Hematopoietic multipotent progenitor cell treated with erythropoietin and hydrocortisone succinate and interleukin-3 and kit ligand, for 17 days (in vitro differentiated cells): ENCODE measurements at places on chromosomes 12 and 14.

- DNase-seq = no peak
Observed at GRCh38 chr12:99915251-99916082, 69.3 kb downstream of the ANKS1B start.

GRCh38 chr14:70073924-70074566 is 114.7 kb downstream of the SLC8A3 start:
- peak; percentile 45 for DNase-seq

- no peak for DNase-seq
Observed at GRCh38 chr12:6551496-6552139, 4.2 kb downstream of the IFFO1 start.

- no peak for DNase-seq
Observed at GRCh38 chr12:37543131-37543965, 773.2 kb upstream of the ALG10B start.

DNA sequence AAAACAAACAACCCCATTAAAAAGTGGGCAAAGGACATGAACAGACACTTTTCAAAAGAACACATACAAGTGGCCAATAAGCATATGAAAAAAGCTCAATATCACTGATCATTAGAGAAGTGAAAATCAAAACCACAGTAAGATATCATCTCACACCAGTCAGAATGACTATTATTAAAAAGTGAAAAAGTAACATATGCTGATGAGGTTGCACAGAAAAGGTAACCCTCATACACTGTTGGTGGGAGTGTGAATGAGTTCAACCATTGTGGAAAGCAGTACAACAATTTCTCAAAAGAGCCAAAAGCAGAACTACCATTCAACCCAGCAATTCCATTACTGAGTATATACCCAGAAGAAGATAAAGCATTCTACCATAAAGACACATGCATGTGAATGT is 18.2 kb downstream of the PDE6H start:
- DNase-seq = no peak

DNA sequence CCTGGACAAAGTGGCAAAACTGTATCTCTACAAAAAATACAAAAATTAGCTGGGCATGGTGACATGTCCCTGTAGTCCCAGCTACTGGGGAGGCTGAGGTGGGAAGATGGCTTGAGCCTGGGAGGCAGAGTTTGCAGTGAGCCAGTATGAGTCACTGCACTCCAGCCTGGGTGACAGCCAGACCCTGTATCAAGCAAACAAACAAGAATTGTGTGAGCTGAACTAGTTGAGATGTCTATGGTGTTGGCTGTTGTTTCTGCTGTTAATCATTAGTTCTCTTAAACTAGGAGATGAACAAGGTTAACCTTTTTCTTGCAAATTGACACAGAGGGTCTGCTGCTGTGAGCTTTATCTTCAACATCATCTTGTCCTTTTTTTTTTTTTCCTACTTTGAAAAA is 23.6 kb downstream of the RASSF3 start:
- no peak for DNase-seq

- DNase-seq = peak; percentile 52
Observed at GRCh38 chr12:9751204-9752144, 9.2 kb downstream of the CD69 start.

GRCh38 chr14:75968456-75968855 is 13.3 kb downstream of the TGFB3 start:
- DNase-seq = no peak

DNA sequence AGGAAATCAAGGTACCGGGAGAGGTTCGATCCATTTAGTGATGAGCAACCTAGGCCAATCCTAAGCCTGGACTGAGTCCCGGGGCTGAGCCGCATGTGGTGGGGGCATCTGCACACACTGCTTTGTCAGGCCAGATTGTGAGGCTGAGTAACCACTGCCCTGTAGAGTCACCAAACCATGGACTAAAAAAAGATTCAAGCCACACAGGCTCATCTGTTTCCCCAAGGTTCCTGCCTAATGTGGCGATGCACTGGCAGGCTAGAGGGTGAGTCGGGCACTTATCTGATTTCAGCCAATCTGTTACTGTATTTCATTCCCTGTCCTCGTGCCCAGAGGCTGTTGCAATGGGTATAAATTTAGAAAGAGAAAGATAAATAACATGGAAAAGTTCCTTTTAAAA is 140.8 kb downstream of the TTC7B start:
- no peak for DNase-seq

- DNase-seq = no peak
Observed at GRCh38 chr12:19021646-19022045, 107.9 kb upstream of the PLEKHA5 start.

DNA sequence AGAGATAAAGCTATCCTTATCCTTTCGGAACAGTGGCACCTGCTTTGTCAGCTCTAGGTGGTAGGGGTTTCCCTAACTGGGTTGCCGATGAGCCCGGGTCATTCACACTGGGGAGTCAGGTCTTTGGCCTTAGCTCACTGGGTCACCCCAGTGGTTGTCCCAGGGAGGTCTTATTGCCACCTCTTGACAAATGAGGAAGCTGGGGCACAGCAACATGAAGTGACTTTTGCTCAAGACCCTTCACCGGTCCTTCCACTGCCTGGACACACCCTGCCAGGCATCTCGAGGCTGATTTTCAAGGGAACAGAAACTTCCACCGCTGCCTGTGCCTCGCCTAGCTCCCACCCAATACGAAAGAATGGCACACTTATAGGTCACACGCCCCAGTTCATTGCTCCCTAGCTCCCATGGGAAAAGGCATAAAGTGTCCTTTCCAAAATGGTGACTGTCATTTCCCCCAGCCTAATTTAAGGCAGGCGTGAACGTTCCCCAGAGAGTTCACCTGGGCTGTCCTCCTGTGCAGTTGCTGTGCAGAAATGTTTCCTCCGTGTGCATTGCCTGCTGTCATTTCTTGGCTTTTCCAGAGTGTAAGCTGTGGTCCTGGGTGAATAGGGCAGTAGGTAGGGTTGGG is 156.1 kb upstream of the CCND2 start:
- no peak for DNase-seq

DNA sequence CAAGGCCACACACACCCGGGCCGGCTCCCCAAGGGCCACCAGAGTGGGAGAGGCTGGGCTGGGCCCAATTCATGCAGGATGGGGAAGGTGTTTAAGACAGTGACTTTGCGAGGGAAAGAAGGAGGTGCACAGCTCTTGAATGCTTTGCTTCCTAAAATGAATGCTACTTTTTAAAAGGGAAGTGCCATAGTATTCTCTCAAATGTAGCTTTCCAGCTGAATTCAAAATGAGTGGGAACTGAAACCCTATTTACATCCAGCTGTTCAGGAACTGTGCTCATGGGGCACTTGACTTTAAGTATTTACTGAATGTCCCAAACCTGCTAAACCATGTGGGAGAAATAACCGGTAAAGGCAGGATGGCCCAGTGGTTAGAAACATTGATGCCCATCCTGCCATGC is 7.6 kb downstream of the ITPK1 start:
- no peak for DNase-seq

DNA sequence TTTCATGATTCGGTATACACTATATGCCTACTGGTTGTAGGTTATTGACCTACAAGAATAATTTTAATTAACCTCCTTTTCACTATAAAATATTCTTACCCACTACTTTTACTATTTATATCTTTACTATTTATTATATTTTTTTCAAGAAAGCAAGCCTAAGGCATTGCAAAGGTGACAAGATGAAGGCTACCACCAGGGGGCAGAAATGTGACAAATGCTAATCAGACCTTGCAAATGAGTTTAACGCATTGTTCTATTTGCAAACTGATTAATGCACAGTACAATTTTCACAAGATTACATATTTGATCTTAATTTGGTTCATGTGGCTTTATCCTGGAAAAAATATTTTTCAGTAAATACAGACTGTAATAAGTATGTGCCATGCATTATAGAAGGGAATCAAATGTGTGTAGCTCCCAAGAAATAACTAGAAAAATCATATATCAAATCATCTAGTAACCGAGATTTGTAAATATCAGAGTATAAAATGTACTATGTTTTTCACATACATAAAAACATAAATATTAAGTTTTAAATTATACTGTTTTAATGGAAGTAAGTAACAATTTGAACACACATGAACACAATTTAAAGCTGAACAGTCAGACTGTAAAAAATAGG is 107.0 kb downstream of the ADAMTS20 start:
- peak; percentile 19 for DNase-seq

GRCh38 chr12:128684352-128684751 is 139.4 kb downstream of the SLC15A4 start:
- no peak for DNase-seq

DNA sequence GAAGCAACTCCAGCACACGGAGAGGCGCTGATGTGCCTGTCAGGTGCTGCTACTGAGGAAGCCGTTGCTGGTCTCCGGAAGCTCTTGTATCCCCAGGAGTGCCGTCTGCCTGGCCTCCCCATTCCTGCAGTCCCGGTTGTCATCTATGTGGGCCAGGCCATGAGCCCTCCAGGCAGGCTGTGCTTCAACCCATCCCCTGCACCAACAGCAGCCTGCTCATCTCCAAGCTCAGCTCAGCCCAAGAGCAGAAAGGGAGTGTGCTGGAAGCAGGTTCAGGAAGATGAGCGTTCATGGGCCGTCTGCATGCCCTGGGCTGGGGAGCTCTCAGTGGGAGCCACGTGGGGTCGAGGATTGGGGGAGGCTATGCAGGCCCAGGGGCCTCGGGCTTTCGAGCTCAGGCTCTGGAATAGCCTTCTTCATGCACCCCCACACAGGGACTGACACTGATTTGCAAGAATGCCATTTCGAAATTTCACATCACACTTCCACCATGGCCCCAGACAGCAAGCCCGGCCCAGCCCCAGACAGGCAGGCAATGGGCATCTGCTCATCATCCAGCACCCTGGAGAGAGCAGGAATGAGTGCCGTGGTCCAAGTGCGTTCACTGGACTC is 164.5 kb downstream of the KIF26A start:
- DNase-seq = no peak
